ENCODE measurements at places on chromosomes 2 and 18. TPM values are rescaled to one million over a fixed set of nuclear protein-coding genes. Genes with fewer than 3 reads are reported as not detected.
A peak's percentile ranks its signal among the peaks of the same experiment; 100 is the strongest.

- no peak overlapping the region for H3K4me3 ChIP-seq
- no peaks in the 10 kb centered on the region for H3K36me3 ChIP-seq
- no peaks in the 10 kb centered on the region for H3K27me3 ChIP-seq
- DNase-seq = no peak
- no peaks in the 10 kb centered on the region for H3K4me1 ChIP-seq
Observed at GRCh38 chr18:25111377-25112288, 240.3 kb downstream of the ZNF521 start.

GRCh38 chr18:76592981-76593381 is 97.9 kb upstream of the ZNF516 start:
- H3K27me3 ChIP-seq = no peaks in the 10 kb centered on the region
- no peak overlapping the region for H3K4me3 ChIP-seq
- no peak overlapping the region for H3K27ac ChIP-seq
- no peak for DNase-seq
- no peaks in the 10 kb centered on the region for H3K4me1 ChIP-seq
- H3K36me3 ChIP-seq = no peaks in the 10 kb centered on the region

Gene CYP27C1
- 0.63 TPM for total RNA-seq

DNA sequence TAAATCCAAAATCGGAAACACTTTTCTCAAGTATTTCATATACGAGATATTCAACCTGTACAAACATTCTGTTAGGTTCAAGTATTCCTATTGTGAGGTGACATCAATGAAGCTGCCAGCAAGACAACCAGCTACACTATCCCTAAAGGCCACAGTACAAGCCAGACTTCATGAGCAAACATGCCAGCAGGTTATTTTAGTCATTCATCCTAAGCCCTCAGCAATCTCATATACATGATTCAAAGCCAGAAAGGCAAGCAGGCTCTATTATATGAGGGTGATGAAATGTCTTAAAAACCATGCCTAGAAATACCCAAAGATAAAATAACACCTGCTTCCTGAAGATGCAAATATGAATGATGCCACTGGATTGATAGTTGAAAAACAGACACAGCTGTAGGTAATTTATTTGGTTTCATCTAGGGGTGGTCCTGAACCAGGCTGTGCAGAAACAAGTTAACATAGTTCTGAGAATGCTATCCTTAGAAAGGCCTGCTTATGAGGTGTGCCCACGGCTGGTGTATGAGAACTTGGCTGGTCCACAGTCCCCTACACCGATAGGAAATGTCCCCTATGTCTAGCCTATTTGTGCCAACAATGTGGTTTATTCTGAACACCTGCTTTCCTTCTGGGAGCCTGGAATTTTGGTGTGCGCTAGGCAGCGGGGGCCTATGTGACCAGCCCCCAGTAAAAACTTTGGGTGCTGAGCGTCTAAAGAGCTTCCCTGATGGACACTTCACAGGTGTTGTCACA is 48.2 kb upstream of the KIDINS220 start:
- peaks cover 6% of the 10 kb centered on the region for H3K4me1 ChIP-seq
- H3K27ac ChIP-seq = no peak overlapping the region
- no peak for DNase-seq

- H3K4me3 ChIP-seq = no peak overlapping the region
- DNase-seq = no peak
- no peaks in the 10 kb centered on the region for H3K4me1 ChIP-seq
Observed at GRCh38 chr2:79082987-79083386, 4.8 kb downstream of the REG1B start.

DNA sequence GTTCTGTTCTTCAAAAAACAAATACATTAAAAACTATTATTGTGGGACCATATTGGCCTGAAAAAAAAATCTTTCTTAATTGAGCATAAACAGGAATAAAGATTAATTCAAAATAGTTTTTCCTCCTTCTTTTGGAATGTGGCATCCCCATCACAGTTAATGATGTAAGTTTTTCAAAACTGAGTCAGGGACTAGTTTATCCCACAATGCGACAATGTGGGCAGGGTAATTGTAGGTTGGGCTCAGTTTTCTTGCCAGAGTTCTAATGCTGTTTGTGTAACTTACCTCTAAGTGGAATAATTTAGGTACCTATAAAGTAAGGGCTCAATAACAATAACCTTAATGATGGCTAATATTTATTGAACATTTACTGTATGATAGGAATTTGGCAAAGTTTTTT is 82.0 kb downstream of the PMS1 start:
- no peak for DNase-seq
- 0 out of 2 replicates have a peak, but pooled peaks cover 13% of the 10 kb centered on the region for H3K36me3 ChIP-seq
- H3K4me3 ChIP-seq = no peak overlapping the region
- H3K4me1 ChIP-seq = peaks cover 4% of the 10 kb centered on the region
- no peaks in the 10 kb centered on the region for H3K27me3 ChIP-seq
- H3K27ac ChIP-seq = no peak overlapping the region

- H3K27ac ChIP-seq = no peak overlapping the region
- no peak for DNase-seq
- H3K4me1 ChIP-seq = peaks cover 29% of the 10 kb centered on the region
Observed at GRCh38 chr2:158602027-158602426, 145.3 kb downstream of the PKP4 start.

Gene DQX1
- not detected for total RNA-seq

GRCh38 chr2:76298041-76298440 is 587.3 kb upstream of the GCFC2 start:
- no peaks in the 10 kb centered on the region for H3K4me1 ChIP-seq
- H3K27ac ChIP-seq = no peak overlapping the region
- H3K36me3 ChIP-seq = no peaks in the 10 kb centered on the region
- DNase-seq = no peak
- no peaks in the 10 kb centered on the region for H3K27me3 ChIP-seq

Gene SERPINB11
- total RNA-seq = not detected

DNA sequence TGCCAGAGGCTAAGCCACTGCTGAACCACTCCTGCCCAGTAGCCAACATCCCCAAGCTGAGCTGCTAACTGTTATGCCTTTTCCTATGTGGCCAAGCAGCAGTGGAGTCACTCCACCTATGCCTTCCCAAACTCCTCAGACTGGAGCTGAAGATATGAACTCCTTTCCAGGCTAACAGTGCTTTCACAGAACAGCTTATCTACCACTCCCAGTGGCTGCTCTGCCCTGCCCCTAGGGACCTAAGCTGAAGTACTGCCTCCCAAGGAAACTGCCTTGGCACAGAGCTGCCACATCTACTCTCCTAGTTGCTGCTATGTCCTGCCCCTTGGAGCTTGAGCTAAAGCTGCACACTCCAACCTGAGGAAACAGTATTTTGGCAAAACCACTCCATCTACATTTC is 275.9 kb downstream of the RBM43 start:
- no peak overlapping the region for H3K4me3 ChIP-seq
- no peak for DNase-seq
- H3K36me3 ChIP-seq = no peaks in the 10 kb centered on the region
- no peaks in the 10 kb centered on the region for H3K27me3 ChIP-seq
- 0 out of 2 replicates have a peak, but pooled peaks cover 6% of the 10 kb centered on the region for H3K4me1 ChIP-seq

Gene CTLA4
- not detected for total RNA-seq

- peaks cover 8% of the 10 kb centered on the region for H3K4me1 ChIP-seq
- no peak overlapping the region for H3K4me3 ChIP-seq
- H3K36me3 ChIP-seq = no peaks in the 10 kb centered on the region
- no peaks in the 10 kb centered on the region for H3K27me3 ChIP-seq
Observed at GRCh38 chr18:10100941-10101701, 187.3 kb downstream of the VAPA start.

GRCh38 chr2:55616551-55617174 is 759 bp downstream of the PPP4R3B start:
- no peak for DNase-seq
- H3K27ac ChIP-seq = peak overlapping the region; percentile 89
- no peaks in the 10 kb centered on the region for H3K27me3 ChIP-seq
- peaks cover 5% of the 10 kb centered on the region for H3K4me1 ChIP-seq
- peaks cover 42% of the 10 kb centered on the region for H3K36me3 ChIP-seq

DNA sequence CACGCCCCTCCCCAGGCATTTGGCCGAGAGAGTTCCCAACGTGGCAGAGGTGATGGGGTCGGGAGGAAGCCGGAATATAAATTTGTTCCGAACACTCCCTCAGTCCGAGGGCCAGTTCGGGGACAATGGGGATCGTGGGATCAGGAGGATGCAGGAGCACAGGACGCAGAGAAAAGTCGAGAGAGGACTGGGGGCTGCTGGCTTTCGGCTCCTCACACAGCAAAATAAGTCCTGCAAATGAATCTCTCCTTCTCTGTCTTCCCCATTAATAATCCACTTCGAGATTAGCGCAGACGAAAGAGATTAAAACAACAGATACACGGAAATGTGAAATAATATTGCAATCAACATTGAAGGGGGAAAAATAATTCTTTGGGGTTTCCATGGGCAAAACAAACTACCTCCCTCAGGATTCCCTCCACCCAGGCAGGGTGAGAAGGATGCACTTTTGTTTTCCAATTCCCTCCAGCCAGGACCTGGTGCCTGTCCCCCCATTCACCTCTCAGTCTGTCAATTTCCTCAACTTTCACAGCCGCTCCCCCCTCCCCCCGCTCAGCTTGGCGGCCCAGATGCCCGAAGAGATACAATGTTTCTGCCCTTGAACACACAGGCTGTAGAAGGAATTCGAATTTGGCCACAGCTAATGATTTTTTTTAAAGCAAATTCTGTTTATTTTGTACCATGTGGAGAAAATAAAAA is 3.1 kb upstream of the ZEB2 start:
- no peaks in the 10 kb centered on the region for H3K36me3 ChIP-seq
- peak overlapping the region; percentile 25 for H3K27ac ChIP-seq
- DNase-seq = peak; percentile 41
- H3K4me1 ChIP-seq = peaks cover 36% of the 10 kb centered on the region

Gene PDE1A
- total RNA-seq = not detected

Gene AOX1
- 19.5 TPM for total RNA-seq

Gene CLEC4F
- not detected for total RNA-seq

Gene LOXHD1
- total RNA-seq = not detected

Gene LIPG
- total RNA-seq = 2.2 TPM

- H3K4me1 ChIP-seq = no peaks in the 10 kb centered on the region
- H3K4me3 ChIP-seq = no peak overlapping the region
- H3K27me3 ChIP-seq = 0 out of 2 replicates have a peak, but pooled peaks cover 5% of the 10 kb centered on the region
- H3K27ac ChIP-seq = no peak overlapping the region
- no peaks in the 10 kb centered on the region for H3K36me3 ChIP-seq
Observed at GRCh38 chr2:162011706-162012564, 62.1 kb downstream of the DPP4 start.

DNA sequence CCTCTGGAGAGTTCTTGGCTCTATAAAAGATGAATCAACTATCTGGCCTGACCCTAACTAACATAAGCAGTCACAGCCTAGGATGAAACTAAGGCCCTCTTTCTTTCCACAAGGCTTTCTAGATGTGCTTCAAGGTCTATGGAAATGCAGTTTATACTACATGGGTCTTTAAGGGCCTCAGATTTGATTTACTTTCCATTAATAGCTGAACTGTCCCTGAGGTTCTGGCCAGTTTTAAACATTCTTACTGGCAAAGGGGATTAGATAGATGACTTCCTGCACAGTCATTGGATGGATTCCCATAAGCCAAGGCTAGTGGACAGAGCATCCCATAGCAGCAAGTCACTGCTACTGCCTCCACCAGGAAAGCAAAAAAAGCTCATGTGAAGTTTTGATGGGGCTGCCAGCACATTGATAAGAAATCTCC is 38.1 kb upstream of the LCLAT1 start:
- DNase-seq = no peak
- no peaks in the 10 kb centered on the region for H3K27me3 ChIP-seq
- H3K4me3 ChIP-seq = no peak overlapping the region

Gene SERPINB3
- total RNA-seq = not detected

Gene PROKR1
- not detected for total RNA-seq

Gene ATG9A
- total RNA-seq = 45.8 TPM

DNA sequence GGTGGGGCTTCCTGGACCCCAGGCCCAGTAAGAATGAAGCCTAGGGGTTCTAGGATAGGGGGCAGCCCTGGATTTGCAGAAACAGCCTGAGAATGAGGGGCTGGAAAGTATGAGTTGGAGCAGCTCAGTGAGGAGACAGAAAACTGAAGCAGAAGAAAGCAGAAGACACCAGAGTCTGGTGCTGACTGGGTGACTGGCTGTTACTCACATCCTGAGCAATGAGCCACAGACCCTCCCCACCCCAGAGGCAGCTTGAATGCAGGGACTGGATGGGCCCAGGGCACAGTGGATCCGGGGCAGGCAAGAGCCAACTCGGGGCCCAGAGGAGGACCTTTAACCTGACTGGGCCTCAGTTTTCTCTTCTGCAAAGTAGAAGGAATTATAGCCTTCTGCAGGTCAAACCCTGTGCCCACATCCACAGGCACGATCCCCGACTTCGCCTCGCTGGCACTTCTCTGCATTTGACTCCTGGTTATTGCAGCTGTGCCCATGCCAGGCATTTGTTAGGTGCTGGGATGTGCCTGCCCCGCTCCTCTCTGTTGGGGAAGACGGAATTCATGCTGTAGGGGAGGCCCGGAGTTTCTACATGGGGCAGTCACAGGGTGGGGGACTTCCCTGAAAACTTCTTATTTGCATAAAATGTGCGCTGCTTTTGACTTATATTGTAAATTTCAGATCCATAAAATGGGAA is 8.5 kb downstream of the STEAP3 start:
- H3K4me1 ChIP-seq = peaks cover 47% of the 10 kb centered on the region
- H3K4me3 ChIP-seq = no peak overlapping the region
- no peaks in the 10 kb centered on the region for H3K27me3 ChIP-seq
- H3K27ac ChIP-seq = peak overlapping the region; percentile 45
- no peak for DNase-seq

Gene LAMA1
- total RNA-seq = 6.4 TPM

Gene MDH1B
- 0.42 TPM for total RNA-seq

GRCh38 chr2:202238234-202239197 is at the start of gene SUMO1:
Gene SUMO1, minus strand, starts transcription at chr2:202238597. Its CDS starts 146 bp downstream, at chr2:202238451.
- no peaks in the 10 kb centered on the region for H3K27me3 ChIP-seq
- no peaks in the 10 kb centered on the region for H3K36me3 ChIP-seq
- H3K4me1 ChIP-seq = peaks cover 15% of the 10 kb centered on the region
- peak; percentile 90 for DNase-seq
- peak within 1 kb of the TSS; percentile 53 for H3K27ac ChIP-seq

DNA sequence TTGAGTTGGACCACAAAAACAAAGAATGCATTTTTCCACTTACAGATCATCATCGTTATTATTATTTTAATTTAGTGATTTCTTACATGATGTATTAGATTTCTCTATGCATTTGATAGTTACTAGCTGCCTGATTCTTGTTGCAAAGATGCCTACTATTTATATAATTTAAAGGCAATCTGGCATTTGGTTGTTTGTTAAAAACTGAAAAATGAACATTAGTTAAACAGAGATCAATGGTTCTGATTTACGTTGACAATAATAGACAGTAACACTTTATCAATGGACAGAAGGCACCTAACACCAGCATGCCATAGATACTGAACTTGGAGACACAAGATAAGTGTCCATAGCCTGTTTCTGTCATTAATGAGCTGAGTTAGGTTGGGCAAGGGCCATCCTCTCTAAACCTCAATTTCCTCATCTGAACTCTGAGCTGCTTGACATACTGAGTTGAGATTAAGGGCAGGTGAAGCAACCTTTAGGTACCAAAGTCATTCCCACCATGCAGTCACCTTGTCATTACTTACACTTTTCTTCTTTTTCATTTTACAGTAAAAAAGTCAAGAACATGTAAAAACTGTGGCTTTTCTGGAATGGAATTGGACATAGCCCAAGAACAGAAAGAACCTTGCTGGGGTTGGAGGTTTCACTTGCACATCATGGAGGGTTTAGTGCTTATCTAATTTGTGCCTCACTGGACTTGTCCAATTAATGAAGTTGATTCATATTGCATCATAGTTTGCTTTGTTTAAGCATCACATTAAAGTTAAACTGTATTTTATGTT is 3.1 kb downstream of the CCL20 start:
- H3K4me1 ChIP-seq = peaks cover 21% of the 10 kb centered on the region
- H3K27me3 ChIP-seq = no peaks in the 10 kb centered on the region
- no peak for DNase-seq
- H3K27ac ChIP-seq = no peak overlapping the region
- H3K4me3 ChIP-seq = no peak overlapping the region

- no peak for DNase-seq
- H3K27ac ChIP-seq = no peak overlapping the region
- H3K4me3 ChIP-seq = no peak overlapping the region
- H3K36me3 ChIP-seq = peaks cover 31% of the 10 kb centered on the region
Observed at GRCh38 chr2:231177156-231178025, 21.0 kb upstream of the ARMC9 start.
